Ecto neural progenitor cell (in vitro differentiated cells): ENCODE measurements at places on chromosomes 7 and 10.

DNA sequence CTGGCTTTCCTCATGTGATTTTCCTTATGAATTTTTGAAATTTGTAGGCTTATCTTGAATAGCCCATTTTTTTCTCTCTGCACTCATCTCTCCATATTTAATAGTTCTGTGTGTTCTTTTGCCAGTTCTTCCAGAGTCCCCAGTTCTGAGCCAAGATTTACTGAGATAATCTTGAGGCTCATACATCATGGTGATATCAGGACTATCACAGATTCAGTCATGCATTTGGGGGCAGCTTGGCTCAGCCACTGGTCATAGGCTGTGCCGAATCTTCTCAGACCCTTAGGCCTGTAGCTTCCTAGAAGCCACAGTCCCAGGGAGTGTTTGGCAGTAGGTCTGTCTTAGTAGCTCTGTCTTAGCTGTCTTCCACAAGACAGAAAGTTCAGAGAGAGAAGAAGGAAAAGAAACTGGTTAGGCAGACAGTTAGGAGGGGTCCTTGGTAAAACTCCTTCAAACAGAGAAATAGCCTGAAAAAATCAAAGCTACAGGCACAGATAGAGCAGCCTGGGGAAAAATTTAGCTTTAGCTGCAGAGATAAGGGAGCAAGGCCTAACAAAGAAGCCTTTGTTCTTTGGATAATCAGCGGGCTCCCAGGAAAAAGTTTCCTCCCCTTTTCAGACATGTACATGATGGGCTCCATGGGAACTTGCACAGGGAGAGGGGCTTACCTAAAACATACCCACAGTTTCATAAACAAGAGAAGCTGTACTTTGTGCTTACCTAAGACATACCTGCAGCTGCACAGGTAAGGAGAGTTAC is 29.1 kb downstream of the FAS start:
- DNase-seq, result no peak

DNA sequence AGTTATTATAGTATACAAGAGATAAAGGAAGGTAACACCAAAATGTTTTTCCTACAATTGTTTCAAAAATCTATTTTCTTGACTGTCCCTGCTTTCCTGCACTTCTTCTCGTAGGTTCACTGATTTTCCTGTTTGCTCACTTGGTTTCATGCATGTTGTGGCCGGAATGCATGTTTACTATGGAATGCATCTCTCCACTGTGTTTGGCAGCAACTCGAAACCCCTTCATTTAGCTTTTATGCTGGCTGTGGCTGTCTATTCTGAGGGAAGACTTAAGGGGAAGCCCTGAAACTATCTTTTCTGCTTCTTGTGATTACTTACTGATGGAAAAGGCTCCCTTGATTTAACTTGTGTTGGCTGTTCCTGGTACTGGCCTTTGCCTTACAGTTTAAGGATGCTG is 120.3 kb downstream of the NRG3 start:
- DNase-seq, result no peak

DNA sequence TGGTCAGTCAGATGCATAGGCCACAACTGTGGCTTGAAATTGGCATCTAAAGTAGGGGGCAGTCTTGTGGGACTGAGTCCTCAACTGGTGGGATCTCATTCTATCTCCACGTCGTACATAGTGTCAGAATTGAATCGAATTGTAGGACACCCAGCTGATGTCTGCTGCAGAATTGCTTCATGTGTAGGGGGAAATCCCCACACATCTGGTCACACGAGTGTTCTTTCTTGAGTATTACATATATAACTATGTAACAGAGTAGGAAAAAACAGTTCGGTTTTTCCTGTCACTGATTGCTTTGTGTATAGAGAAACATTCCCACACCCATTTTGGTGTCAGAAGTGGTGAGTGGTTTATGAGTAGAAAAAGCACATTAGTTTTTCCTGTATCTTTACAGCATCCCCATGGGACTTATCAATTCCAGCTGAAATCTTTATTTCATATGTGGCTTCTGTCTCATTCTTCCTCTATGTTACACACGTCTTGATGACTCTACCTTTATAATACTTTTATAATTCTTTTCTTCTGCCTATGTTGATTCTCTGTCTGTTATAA is 79.4 kb upstream of the PCGF5 start:
- DNase-seq, result no peak

GRCh38 chr7:38574086-38574485 is 57.1 kb downstream of the AMPH start:
- DNase-seq, result no peak

- DNase-seq, result no peak
These were observed 38.6 kb downstream of the RAPGEF5 start for GRCh38 chr7:22318376-22318775.

DNA sequence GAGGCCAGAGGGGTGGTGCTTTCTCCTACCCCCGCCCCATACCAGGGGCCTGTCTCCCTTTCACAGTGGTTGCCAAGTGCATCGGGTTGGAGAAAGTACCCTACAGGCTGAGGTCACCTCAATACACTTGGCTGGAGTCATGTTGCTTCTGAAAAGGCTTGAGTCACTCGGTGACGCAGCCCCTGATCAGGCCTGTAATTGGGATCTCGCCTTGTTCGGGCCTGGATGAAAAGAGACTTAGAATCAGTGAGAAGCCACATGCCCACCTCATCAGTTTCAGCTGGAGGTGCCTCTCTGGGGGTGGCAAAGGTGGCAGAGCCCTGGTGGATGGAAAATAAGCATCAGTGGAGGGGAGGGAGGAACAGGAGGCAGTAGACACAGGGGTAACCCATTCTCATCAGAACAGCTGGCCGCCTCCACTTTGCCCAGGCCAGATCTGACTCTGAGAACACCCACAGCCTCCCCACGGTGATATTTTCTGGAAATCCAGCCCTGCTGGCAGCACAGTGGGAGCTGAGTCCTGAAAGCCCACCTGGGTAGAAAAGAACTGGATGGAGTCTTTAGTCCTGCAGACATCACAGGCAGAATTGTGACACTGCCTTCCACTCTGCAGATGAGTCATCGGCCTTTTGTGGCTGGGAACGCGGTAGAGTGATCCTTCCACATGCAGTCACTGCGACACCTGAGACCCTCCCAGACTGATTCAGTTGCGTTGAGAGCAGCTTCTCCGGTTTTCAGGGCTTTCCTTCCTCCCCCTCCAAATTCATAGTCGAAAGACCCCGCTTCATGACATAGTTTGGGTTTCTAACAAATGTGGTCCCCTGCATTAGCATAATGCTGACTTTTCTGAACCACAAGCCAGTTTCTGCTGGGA is 108.0 kb downstream of the GRK5 start:
- no peak for DNase-seq

GRCh38 chr10:72637398-72637857 is 11.5 kb upstream of the MICU1 start:
- no peak for DNase-seq

GRCh38 chr10:63093227-63093626 is 39.9 kb upstream of the NRBF2 start:
- no peak for DNase-seq

GRCh38 chr10:79128923-79129305 is 60.1 kb downstream of the ZMIZ1 start:
- DNase-seq, result no peak

- DNase-seq, result no peak
These were observed 287.1 kb downstream of the WDR11 start for GRCh38 chr10:121138112-121138860.

- DNase-seq, result no peak
These were observed 38.3 kb upstream of the TAC1 start for GRCh38 chr7:97693586-97693985.

GRCh38 chr7:141693082-141693481 is 8.9 kb downstream of the DENND11 start:
- DNase-seq, result no peak

DNA sequence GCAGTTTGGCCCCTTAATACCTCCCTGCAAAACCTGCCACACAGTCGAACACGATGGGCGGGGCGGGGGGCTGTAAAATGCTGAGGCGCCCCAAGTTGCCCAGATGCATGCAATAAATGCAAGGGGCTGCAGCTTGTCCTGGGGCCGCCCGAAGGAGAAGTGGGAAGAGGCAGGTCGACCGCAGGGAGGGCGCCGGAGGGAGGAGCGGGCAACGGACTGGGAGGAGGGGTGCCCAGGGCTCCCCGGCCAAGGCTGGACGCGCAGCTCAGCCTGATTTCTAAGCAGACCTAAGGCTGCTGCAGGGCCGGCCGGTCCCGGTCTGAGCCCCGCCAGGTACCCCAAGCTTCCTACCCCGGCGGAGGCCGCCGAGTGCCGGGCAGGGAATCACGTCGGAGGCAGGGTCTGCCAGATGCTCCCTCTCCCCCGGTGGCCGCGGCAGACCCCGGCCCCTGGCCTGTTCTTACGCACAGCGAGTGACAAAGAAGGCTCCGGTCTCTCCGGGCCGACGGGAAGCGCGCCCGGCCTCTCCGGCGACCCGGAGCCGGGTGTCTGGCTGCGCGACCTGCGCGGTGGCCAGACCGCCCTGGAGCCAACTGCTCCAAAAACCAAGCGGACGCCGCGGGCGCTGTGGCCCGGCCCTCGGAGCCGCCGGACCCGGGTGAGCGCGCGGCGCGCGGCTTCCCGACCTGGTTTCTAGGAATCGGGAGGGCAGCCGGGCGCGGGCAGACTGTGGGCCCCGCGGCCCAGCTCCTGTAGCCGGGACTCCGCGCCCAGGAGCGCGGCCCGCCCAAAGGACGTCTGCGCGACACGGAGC is 744 bp upstream of the EBF3 start:
- DNase-seq, result peak; percentile 71

GRCh38 chr10:91579329-91579985 is 53.4 kb downstream of the PPP1R3C start:
- DNase-seq, result no peak

DNA sequence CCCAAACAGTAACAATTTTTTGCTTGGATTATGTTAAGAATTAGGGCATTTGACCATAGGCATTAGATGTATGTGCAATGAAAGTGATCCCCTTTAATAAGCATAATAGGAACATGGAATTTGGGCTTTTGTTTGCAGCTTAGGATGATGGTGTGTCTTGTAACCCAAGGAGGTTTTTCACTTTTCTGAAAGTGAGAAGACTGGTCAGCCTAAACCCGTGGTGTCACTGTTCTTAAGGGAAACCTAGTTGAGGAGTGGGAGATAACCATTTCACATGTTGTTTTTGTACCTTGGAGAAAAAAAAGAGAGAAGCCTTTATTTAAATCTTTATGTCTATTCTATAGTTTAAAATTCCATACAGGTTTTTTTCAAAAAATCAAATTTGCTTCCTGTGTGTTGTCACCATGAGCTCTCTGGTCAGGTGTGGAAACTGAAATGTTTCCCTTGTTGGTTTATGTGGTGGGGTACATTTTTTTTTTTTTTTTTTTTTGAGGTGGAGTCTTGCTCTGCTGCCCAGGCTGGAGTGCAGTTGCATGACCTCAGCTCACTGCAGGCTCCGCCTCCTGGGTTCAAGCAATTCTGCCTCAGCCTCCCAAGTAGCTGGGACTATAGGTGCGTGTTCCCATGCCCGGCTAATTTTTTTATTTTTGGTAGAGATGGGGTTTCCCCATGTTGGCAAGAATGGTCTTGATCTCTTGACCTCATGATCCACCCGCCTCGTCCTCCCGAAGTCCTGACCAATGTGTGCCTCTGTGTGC is 7.7 kb downstream of the CCM2 start:
- DNase-seq, result no peak

DNA sequence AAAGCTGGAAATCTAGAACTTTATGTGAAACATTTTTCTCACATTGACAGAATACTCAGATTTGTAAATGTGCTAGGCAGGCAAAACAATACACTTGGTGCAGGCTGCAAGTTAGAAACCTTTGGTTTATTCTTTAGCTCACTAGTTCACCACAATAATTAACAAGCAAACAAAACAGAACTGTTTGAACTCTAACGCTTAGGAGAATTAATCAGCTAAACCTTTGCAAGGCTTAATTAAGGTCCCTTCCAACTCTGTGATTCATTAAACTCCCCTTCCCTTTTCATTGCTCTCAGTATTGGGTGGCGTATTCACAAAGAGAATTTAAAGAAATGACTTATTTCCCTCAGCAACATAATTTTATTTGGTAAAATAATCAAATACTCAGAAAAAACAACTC is 99.0 kb downstream of the PON1 start:
- DNase-seq, result no peak

- DNase-seq, result no peak
These were observed 107.8 kb upstream of the ZNF438 start for GRCh38 chr10:31139497-31139896.

DNA sequence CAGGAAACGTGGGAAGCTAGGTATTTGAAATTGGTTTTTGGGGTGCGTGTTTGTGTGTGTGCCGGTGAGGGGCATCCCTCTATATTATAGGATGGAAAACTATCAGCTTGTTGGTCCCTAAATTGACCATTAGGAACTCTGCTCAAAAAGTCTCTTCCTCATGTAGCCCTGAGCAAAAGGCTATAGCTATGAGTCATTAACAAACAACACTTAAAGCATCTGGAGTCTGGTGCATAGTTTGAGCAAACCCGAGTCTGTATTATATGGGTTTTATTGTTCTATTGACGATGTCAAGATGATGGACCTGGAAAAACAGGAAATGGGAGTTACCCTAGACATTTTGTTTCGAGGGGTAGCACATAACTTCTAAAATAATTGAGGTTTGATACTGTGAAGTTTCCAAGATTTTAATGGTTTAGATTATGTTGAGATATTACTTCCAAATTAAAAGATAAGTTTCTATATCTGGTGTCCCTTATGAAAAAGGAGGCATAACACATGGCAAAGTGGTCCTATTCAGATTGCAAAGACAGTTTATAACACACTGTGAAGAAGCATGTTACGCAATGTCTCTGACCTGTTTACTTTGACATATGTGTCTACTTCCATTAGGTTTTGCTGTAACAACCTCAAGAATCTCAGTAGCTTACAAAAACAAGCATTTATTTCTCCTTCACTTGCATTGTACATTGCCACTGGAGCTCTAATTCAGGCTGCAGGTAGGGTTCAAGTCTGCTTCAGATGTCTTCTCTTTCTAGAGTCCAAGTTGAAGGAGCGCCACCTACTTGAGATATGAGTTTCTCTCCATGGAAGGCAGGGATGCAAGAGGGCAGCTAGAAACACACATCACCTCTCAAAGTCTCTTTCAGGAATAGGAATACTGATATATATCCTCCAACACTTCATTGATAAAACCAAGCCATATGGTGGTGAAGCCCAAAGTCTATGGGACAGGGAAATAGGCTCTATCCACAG is 357.7 kb downstream of the PHF14 start:
- DNase-seq, result no peak

- DNase-seq, result no peak
These were observed 22.2 kb downstream of the LANCL2 start for GRCh38 chr7:55387062-55387965.

- DNase-seq, result no peak
These were observed 17.6 kb downstream of the DNTT start for GRCh38 chr10:96321822-96322221.

GRCh38 chr7:137386966-137387365 is 43.4 kb upstream of the PTN start:
- DNase-seq, result no peak
